GDM1 (cell line): ENCODE measurements at places on chromosomes 7 and 10.

DNA sequence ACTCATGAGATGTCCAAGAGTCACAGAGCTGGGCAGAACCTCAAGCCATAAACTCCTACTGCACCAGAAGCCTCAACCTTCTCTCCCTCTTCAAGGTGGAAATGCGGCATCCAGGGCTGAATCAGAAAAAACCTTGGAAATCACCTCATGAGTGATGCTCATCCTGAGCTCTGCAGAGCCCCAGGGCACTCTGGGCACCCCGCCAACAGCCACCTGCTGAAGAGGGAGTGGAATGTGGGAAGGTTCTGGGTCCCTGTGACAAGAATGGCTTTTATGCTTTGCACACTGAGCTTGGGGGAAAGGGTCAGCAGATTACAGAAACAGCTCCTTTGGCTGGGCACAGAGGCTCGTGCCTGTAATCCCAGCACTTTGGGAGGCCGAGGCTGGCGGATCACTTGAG is 18.8 kb downstream of the NUDT1 start:
- DNase-seq: no peak

DNA sequence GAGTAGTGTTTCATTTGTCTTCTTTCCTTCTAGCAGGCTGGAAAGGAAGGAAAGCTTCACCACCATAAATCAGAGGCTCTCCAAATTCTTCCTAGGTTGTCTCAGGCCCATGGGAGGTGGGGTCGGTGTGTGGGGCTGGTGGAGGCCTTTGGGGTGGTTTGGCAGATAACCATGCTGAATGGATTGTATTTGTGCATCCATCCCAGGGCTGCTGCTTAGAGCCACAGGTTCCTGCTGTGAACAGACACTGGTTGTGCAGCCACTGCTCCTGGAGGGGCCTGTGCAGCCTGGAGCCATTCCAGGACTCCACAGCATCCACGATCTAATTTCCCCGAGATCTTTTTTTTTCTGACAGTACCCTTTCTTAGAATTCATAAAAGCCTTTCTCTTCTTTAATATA is 741.8 kb downstream of the SUGCT start:
- no peak for DNase-seq

DNA sequence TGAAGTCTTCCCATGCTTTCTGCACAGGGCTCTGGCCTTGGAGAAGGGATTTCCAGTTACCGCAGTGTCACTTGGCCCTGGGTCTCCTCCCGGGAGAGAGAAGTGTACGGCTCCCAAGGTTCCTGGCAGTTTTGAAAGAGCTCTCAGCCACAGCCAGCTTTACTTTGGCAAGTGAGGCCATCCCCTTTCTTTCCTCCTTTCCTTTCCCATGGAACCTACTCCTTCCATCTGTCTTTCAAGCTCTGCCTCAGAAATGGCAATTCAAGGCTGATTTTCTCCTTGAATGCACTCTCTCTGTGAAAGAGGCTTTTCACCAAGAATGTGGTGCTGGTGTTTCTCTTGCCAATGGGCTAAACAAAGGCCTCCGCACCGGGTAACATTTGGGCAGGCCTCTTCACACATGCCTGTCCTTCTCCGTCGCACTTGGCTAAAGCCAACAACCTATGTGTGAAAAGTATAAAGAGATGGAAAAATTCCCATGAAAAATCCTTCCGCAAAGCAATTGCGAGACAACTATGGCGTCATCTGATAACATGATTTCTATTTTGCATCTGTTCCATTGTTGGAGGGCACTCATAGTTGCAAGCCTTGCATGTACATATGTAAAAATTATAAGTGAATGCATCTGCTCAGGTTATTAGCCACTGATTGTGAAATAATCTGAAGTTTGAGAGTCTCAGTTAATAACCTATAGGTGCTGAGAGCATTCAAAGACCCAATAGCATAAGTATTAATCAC is 125.4 kb downstream of the PFKFB3 start:
- no peak for DNase-seq

DNA sequence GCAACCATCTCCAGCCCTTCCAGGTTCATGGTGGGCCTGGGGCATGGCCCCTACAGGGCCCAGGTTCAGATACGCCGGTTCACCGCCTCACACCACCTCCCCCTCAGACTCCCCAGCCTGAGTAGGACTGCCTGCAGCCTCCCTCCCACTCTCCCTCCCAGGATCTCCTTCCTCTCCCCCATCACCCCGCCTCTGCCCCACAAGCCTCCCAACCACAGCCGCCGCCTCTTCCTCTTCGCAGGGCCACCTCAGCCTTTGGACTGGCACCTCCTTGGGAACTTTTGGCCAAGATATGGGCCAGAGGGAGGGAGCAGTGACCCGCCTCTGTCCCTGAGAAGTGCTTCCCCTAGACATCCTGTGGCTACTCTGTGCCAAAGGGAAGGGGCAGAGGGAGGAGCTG is 9.3 kb downstream of the KCNIP2 start:
- DNase-seq: peak; percentile 71

GRCh38 chr10:104331208-104331838 is 6.9 kb downstream of the ITPRIP start:
- DNase-seq: no peak

GRCh38 chr7:70416986-70417655 is 714.8 kb upstream of the GALNT17 start:
- no peak for DNase-seq

- no peak for DNase-seq
Measured at GRCh38 chr7:158266817-158267741, 320.5 kb downstream of the PTPRN2 start.

DNA sequence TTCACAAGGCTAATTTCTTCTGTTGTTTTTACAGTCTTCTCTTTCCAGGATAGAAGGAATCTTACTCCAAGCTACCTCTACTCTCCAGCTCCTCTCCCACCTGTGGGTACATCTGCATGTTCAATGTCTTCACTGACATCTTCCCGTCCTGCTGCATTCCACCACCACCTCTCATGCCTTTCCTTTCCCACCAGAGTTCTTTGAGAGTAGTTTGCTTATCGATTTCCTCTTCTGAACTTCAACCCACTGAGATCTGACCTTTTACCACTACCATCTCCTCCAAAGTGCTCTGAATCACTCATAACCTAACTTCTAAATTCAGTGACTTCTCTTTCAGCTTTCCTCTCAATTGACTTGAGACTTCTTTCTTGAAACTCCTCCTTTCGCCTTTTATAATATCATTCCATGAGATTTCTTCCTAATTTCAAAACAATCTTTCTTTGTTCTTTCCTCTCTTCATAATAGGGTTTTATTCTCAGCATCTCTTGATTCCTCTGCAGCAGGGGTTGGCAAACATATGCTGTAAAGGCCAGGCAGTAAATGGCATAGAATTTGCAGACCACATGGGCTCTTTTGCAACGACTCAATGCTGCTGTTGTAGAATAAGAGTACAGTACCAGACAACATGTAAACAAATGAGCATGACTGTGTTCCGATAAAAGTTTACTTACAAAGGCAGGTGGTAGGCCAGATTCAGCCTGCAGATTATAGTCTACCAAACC is 22.1 kb downstream of the ACSL5 start:
- no peak for DNase-seq

GRCh38 chr10:63268149-63268797 is 135.1 kb downstream of the NRBF2 start:
- DNase-seq: no peak

DNA sequence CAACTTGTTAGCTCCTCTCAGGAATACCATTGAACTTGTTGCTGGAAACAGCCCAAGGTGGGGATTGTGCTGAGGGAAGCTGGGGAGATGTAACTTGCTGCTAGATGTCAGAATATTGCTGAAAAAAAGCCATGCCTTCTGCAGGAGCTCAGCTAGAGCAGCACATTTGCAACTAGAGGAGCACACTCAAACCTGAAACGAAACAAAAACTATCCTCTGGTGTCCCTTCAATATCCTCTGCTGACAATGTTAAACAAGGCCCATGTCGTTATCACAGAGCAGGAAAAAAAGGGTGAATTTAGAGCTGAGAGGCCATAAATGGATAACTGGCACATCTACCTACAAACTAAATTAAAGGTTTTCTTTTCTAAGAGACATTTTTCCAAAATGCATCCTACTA is 53.7 kb upstream of the MACC1 start:
- no peak for DNase-seq

- no peak for DNase-seq
Measured at GRCh38 chr7:54778696-54779540, 19.9 kb upstream of the SEC61G start.

- DNase-seq: no peak
Measured at GRCh38 chr10:85961073-85961472, 405.5 kb downstream of the GRID1 start.

GRCh38 chr10:1086787-1087186 is 30.6 kb downstream of the WDR37 start:
- DNase-seq: no peak

DNA sequence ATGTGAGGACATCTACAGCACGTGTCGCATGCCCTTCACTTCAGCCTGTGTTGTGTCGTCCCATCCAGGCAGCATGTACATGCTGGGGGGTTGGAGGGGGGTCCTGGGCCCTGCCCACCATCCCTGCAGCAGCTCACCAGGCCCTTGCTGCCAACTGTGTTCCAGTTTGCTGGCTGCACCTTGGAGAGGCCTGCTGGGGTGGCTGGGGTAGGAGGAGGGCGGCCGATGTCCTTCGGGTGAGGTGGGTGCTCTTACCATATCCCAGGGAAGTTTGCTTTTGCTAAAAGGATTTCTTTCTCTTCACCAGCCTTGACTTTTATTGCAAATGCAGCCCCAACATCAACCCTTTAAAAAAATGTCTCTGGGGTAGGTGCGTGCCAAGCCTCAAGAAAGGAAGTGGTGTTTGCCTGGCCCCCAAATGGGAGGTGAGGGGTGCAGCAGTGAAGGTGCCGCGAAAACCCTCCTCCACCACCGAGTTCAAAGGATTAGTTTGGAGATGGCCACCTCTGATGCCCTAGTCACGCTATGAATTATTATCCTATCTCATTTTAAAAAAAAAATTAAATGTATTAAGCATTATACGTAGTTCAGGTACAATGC is 165.8 kb upstream of the KLF6 start:
- DNase-seq: no peak

DNA sequence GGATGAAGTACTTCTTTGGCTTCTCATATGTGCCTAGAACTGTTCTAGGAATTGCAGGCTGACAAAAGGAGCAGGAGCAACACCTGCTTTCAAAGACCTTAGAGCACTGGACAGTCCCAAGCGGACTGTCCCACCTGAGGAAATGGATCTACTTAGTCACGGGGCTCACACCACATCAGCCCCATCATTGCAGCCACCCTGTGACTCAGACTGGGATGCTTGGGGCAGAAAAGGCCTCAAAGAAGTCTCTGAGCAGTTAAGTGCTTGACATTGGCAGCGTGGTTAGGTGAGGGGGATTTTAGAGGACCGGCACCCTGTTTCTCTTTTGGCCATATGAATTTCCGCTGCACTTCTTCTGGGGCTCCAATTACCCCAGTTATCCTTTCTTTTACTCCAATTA is 256.6 kb downstream of the USP6NL start:
- DNase-seq: no peak

GRCh38 chr7:151271699-151272355 is 23.3 kb upstream of the SMARCD3 start:
- no peak for DNase-seq

DNA sequence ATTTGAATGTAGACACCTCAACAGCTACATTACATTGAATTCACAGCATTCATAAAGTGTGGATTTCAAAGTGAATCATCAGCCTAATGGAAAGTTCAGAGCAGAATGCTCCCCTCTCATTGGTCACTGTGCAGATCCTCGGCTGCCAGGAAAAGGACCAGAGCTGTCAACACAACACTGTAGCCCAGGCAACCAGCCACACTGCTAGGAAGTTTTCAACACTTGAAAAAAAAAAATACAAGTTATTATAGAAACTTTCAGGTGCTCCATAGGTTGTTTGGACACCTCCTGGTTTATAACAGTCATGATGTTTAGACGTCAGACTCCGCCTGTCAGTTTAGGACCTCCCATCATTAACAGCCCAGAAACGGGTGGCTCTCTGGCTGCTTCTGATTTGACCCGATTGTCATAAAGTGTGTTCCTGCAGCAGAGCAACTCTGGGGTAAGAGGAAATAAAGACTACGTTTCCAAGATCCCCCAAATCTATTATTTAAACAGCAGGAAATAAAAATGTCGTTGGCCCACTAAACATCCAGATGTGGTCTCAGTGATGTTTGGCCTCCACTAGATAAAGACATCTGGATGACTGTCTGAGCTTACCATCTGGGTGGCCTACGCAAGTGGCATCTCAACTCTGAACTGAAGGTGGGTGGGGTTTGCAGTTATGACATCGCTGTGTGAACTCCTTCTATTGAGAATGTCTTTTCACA is 117.4 kb downstream of the CABCOCO1 start:
- DNase-seq: no peak

DNA sequence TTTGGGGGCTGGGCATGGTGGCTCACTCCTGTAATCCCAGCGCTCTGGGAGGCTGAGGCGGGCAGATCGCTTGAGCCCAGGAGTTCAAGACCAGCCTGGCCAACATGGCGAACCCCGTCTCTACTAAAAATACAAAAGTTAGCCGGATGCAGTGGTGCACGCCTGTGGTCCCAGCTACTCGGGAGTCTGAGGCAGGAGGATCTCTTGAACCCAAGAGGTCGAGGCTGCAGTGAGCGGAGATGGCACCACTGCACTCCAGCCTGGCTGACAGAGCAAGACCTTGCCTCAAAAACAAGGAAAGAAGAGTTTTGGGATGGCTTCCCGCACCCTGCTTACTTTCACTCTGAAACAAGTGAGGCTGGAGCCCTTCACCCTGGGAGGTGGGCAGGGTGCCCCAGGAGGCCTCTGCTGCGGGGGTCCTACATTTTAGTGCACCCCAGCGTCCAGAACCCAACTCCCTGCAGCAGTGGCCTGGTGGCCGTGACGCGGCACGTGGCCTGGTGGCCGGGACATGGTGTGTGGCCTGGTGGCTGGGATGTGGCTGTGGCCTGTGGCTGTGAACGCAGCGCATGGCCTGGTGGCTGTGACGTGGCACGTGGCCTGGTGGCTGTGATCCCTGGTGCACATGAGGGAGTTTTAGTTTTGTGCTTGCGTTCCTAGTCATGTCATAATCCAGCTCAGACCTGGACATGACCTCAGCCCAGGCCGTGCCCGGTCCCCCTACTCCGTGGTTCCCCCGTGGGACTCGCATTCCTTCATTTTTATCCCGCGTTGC is 9.3 kb downstream of the KNDC1 start:
- no peak for DNase-seq
